ENCODE measurements at places on chromosomes 2 and 18.
A peak's percentile ranks its signal among the peaks of the same experiment; 100 is the strongest.

DNA sequence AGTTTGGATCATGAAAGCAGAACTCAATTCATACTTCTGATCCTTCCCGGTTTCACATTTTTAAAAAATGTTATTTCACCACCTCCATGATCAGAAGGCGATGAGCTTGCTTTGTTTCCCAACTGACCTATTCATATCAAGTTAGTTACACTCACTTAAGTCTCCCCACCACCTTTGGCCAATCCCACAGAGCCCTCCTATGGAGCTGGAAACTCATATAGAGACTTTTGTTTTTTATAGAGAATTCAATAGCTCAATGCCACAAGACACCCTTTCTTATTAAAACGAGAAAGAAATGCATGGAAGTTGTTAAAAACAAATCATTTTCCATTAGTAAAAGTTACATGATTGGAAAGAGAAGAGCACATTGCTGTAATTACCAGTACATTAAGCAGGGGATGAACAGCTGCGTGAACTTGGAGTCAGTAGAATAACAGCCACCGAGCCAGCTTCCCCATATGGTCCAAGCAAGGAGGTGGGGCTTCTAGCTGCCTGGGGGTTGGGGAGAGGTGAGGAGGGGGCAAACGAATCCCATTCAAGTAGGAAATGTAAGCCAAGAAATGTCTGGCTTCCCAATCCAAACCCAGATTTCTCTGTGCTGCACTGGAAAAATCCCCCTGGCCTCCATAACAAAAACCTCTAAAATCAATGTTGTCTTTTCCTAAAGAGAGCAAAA lies 614.5 kb downstream of the IRS1 start:
- no peaks in the 10 kb centered on the region for H3K27me3 ChIP-seq
- no peaks in the 10 kb centered on the region for H3K4me1 ChIP-seq
- no peak overlapping the region for H3K4me3 ChIP-seq
- no peak overlapping the region for H3K27ac ChIP-seq
- H3K36me3 ChIP-seq, result no peaks in the 10 kb centered on the region

GRCh38 chr2:27123302-27124150 lies at the start of gene ABHD1:
Gene ABHD1, plus strand, starts transcription at chr2:27123815. Its CDS starts 134 bp downstream, at chr2:27123949.
- no peak within 1 kb of the TSS for H3K27ac ChIP-seq
- DNase-seq, result no peak
- H3K4me1 ChIP-seq, result peaks cover under 1% of the 10 kb centered on the region

GRCh38 chr2:220002251-220002650 lies 374.8 kb downstream of the SLC4A3 start:
- no peaks in the 10 kb centered on the region for H3K27me3 ChIP-seq
- no peak overlapping the region for H3K4me3 ChIP-seq
- no peaks in the 10 kb centered on the region for H3K36me3 ChIP-seq
- H3K4me1 ChIP-seq, result no peaks in the 10 kb centered on the region
- no peak overlapping the region for H3K27ac ChIP-seq
- DNase-seq, result no peak

DNA sequence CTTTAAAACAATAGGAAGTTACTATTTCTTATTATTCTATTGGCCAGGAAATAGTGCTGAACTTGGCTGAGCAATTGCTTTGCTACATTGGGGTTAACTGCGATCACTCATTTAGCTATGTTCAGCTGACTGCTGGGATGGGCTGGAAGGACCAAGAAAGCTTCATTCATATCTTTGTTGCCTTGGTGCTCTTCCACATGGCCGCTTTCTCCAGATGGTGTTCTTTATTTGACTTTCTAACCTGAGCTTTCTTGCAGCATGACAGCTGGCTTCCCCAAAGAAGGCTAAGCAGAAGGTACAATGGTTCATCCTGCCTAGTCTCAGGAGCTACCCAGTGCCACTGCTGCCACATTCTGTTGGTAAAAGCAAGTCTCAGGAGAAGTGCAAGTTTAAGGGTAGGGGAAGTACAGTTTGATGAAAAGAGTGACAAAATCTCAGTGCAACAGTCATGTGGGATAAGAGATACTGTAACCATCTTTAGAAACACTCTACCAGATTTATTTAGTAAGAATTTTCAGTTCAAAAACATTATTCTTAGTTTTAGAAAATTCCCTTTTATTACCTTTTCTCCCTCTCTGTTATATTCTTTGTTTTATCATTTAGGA lies 180.6 kb upstream of the RBMS1 start:
- H3K27ac ChIP-seq, result no peak overlapping the region
- DNase-seq, result no peak
- no peaks in the 10 kb centered on the region for H3K4me1 ChIP-seq
- H3K27me3 ChIP-seq, result no peaks in the 10 kb centered on the region
- no peak overlapping the region for H3K4me3 ChIP-seq

DNA sequence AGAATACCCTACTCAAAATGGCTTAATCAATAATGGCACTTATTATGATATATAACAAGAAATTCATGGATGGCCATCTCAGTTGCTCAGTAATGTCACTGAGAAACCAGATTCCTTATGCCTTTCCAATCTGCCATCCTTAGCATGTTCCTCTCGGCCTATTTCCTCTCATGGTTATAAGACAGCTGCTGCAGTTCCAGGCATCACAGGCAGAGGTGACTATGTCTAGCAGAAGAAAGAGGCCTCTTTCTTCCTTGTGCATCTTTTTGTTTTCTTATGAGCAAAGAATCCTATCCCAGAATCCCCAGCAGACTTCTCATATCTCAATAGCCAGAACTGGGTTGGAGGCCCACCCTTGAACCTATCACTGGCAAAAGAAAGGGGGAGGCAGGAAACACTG lies 310.6 kb upstream of the SPRED2 start:
- H3K27ac ChIP-seq, result no peak overlapping the region
- H3K4me3 ChIP-seq, result no peak overlapping the region
- no peak for DNase-seq
- H3K27me3 ChIP-seq, result no peaks in the 10 kb centered on the region
- H3K36me3 ChIP-seq, result no peaks in the 10 kb centered on the region
- no peaks in the 10 kb centered on the region for H3K4me1 ChIP-seq

DNA sequence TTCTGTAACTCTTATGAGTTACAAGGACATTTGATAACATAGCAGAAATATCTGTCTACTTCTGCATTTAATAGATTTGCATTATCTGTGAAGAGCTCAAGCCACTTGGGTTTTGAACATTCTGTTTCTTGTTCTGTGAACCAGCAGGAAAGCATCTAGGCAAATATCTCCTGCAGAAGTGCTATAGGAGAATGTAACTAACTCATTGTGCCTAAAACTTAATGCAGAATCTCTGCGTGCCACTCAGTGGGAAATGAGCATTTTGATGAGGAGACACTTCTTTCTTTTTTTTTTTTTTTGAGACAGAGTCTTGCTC lies 63.5 kb downstream of the MYOM1 start:
- peaks cover 3% of the 10 kb centered on the region for H3K4me1 ChIP-seq
- H3K27ac ChIP-seq, result peak overlapping the region; percentile 81
- H3K36me3 ChIP-seq, result peaks cover 11% of the 10 kb centered on the region
- H3K27me3 ChIP-seq, result no peaks in the 10 kb centered on the region
- no peak for DNase-seq

- no peak overlapping the region for H3K27ac ChIP-seq
- H3K27me3 ChIP-seq, result no peaks in the 10 kb centered on the region
- no peaks in the 10 kb centered on the region for H3K36me3 ChIP-seq
- no peak overlapping the region for H3K4me3 ChIP-seq
- no peak for DNase-seq
These were observed 12.3 kb upstream of the MEP1B start for GRCh38 chr18:32177530-32177929.

DNA sequence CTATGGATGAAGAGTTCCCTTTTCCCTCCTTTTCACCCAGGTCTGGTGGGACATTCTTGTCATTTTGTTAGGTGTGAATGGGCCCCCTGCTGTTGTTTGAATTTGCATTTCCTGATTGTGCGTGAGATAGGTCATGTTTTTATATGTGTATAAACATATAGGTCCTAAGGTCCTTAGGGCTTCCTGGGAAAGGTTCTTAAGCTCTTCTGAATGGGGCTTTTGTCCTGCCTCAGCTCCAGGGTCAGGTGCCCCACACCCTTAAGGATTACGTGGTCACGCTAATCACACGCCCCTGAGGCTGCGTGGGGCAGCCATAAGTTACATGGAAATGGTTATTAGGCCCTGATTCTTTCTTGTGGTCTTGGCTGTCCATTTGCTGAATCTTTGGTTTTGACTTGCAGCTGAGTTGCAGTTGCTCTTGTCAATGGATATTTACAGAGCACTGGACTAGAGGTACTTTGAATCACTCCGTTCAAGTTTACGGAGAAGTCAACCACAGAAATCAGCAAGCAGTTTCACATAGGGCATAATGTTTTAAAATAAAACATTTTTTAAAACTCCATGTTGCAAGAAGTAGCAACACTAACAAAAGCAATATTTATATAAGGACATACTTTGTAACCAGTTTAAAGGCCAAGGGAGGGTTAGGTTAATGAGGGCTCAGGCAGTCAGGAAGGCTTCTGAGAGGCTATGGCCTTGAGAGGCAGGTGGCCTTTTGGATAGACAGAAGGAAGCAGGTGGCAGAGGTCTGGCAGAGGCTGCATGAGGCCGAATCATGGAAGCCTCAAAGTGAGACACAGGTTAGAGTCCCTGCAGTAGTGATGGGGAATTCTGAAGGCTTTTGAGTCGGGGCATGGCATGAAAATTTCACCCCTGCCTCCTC lies 24.2 kb downstream of the LIPG start:
- H3K27ac ChIP-seq, result no peak overlapping the region
- no peaks in the 10 kb centered on the region for H3K27me3 ChIP-seq
- no peaks in the 10 kb centered on the region for H3K36me3 ChIP-seq
- no peak overlapping the region for H3K4me3 ChIP-seq

- H3K27me3 ChIP-seq, result no peaks in the 10 kb centered on the region
- no peaks in the 10 kb centered on the region for H3K4me1 ChIP-seq
- DNase-seq, result no peak
- no peak overlapping the region for H3K4me3 ChIP-seq
These were observed 19.4 kb downstream of the TMEM18 start for GRCh38 chr2:657766-658165.

DNA sequence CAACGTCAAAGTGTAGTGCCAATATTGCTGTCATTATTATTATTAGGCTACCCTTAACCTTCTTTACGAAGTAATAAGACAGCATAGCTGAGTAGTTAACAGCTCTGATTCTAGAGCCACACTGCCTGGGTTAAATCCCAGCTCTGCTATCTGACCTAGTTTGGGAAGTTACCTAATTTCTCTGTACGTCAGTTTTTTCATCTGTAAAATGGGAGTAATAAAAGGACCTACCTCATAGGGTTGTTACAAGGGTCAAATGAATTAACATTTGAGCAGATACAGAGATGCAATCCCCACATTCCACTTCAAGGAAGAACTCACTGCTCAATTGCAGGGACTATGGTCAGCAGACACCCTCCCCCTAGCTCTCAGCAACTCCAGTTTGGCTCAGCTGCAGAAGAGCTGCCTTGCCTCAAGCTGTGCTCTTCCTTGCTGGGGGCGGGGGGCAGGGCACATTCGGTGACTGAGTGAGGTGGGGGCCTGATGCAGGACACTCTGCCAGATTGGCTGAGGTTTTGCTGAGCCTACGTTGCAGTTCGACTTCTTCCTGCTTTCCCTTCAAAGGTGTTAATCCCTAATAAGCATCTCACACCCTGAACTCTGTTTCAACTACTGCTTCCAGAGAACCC lies 11.0 kb upstream of the LGALSL start:
- no peaks in the 10 kb centered on the region for H3K27me3 ChIP-seq
- H3K4me1 ChIP-seq, result no peaks in the 10 kb centered on the region
- no peak overlapping the region for H3K4me3 ChIP-seq
- no peak for DNase-seq
- no peak overlapping the region for H3K27ac ChIP-seq
- no peaks in the 10 kb centered on the region for H3K36me3 ChIP-seq

DNA sequence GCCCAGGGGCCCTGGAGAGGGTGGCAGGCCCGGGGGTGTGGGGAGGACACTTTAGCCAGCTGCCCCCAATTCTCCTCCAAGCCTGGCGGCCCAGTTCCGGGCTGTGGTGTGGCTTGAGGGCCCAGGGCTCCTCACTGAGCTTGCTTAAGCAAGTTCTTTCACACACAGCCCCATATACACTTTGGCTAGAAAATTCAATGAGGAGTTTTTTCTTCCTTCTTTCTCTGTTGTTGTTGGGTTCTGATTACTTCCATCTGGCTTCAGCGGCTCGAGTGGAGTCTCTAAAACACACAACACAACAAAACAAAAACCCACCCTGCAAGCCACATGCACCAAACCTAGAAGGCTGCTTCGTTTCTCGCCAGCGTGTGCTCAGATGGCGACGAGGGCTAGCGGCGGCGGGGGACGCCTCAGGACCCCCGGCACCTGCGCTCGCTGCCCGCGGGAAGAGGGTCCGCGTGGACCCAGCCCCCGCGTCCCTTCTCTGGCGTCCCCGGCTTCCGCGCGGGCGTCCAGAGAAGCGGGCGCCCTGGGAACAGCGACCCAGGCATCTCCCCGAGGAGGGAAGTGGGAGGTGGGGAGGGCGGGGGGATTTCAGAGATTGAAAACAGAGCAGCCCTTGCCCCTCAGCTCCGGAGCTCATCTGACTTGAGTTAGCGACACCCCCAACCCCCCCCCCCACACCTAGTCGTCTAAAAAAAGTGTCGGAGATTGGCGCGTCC lies 577 bp upstream of the GLI2 start:
- H3K27me3 ChIP-seq, result no peaks in the 10 kb centered on the region
- no peak for DNase-seq
- H3K36me3 ChIP-seq, result no peaks in the 10 kb centered on the region
- peak overlapping the region; percentile 51 for H3K4me3 ChIP-seq
- peaks cover 11% of the 10 kb centered on the region for H3K4me1 ChIP-seq

DNA sequence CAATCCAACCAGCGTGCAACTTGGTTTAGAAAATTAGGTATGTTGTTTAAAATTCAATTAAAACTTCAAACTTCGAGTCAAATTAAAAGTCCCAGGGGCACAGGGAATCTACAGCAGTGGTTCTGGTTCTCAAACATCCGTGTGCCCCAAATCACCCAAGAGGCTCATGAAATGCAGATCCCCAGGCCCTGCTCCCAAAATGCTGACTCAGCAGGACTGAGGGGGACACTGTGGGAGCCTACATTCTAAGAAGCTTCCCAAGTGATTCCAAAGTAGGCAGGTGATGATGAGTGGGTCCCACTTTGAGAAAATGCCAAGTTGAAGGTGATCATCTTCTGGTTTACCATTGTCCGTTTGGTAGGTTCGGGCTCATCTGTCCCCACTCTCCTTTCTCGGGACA lies 82.3 kb downstream of the GALNT14 start:
- DNase-seq, result no peak
- no peak overlapping the region for H3K4me3 ChIP-seq
- no peaks in the 10 kb centered on the region for H3K4me1 ChIP-seq
- H3K36me3 ChIP-seq, result no peaks in the 10 kb centered on the region

- no peaks in the 10 kb centered on the region for H3K27me3 ChIP-seq
- no peak overlapping the region for H3K27ac ChIP-seq
- H3K4me3 ChIP-seq, result no peak overlapping the region
- no peak for DNase-seq
- no peaks in the 10 kb centered on the region for H3K36me3 ChIP-seq
- H3K4me1 ChIP-seq, result peaks cover 2% of the 10 kb centered on the region
These were observed 134.2 kb downstream of the RIF1 start for GRCh38 chr2:151543876-151544275.

- peaks cover 2% of the 10 kb centered on the region for H3K4me1 ChIP-seq
- H3K4me3 ChIP-seq, result no peak overlapping the region
- H3K36me3 ChIP-seq, result no peaks in the 10 kb centered on the region
- no peak overlapping the region for H3K27ac ChIP-seq
These were observed 13.0 kb downstream of the PPM1B start for GRCh38 chr2:44181648-44182047.
